ENCODE measurements at places on chromosomes 16 and 17.

- DNase-seq: no peak
Observed at GRCh38 chr17:57354673-57355072, 98.3 kb downstream of the MSI2 start.

GRCh38 chr17:58755577-58756245 lies at the start of gene PPM1E:
TSS of gene PPM1E (plus strand) at chr17:58755854.
- peak; percentile 54 for DNase-seq

DNA sequence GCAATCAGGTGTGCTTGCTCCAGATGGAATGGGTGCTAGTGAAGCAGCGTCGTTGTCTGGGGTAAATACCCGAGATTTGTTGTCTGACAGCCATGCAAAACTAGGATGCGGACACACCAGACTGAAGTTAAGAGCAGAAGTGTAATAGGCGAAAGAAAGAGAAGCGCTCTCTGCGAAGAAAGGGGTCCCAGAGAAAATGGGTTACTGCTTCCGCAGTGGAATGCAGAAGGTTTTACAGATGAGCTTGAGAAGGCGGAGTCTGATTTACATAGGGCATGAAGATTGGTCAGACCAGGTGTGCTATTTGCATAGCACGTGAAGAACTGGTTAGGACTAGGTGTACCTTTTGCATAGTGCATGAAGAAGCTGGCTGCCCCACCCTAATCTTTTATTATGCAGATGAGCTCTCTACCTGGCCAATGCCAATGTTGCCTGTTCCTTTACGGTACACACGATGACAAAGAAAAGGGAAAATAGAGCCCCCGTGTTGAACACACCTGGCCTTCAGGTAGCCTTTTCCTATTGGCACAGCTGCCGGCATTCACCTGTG lies 32.0 kb upstream of the SNN start:
- DNase-seq: no peak

DNA sequence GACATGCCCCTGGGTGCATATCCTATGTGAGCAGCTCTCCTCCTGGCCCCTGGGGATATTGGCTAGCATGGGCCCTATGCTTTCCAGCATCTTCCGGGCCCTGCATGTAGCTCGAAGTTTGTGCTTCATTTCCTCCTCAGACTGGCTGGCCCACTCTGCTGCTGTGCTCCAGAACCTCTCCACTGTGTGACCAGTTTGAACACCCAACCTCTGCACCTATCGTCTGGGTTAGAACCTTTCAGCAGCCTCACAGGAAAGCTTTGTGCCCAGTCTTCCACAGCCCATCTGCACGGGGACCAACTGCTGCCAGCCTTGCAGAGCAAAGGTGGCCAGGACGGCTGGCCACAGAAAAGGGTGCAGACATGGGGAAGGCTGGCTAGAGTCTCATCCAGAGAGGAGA lies 10.2 kb upstream of the CLEC18B start:
- no peak for DNase-seq

GRCh38 chr16:59591480-59591879 lies 857.4 kb upstream of the GOT2 start:
- no peak for DNase-seq

DNA sequence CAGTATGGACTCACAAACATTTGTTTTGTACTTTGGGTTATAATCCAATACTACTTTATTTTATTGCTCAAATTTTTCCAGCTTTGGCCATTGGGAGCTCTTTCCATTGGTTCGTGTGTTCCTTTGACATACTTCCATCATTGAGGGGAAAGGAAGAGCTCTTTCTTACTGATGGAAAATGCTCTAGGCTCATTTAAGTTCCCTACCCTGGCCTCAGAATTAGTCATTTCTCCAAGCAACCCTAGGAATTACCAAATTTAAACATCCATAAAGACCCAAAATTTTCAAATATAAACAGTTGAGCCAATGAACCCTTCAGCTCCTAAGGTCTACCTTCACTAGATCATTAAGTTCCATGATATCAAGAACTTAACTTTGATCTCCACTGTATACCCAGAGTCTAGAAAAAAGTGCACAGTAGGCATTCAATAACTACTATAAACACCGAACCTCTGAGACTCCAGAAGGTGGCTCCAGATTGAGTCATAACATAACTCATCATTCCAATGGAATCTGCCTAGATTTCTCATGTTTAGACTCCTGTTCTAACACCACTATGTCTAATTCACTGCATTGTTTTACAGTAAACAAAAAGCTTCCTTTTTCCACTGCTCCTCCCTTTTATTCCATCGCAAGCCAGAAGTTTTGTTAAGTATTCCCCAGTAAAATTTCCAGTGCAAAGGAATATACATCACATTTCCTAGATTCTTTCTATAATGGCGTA lies 39.0 kb downstream of the SMURF2 start:
- no peak for DNase-seq

DNA sequence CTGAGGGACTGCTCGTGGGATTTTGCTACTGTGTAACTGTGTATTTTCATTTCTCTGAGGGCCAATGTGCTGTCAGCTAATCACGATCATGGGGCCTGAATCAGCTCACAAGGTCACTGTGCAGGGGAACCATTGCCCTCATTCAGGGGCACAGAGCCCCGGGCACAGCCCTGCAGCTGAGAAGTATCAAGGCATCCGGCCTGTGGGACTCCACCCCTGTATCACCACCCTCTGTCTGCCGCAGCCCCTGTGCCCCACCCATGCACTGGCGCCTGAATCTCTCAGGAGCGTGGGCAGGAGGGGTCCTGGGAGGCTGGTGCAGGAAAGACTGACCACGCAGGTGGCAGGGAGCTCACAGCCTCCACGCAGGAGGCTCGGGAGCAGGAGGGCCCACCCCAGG lies 43.4 kb upstream of the RASD1 start:
- DNase-seq: no peak

- DNase-seq: no peak
Observed at GRCh38 chr17:20068445-20068844, 59.3 kb downstream of the SPECC1 start.

- no peak for DNase-seq
Observed at GRCh38 chr17:9998060-9998459, 93.0 kb upstream of the RCVRN start.

GRCh38 chr16:85465328-85466303 lies 147.5 kb upstream of the GSE1 start:
- DNase-seq: no peak

DNA sequence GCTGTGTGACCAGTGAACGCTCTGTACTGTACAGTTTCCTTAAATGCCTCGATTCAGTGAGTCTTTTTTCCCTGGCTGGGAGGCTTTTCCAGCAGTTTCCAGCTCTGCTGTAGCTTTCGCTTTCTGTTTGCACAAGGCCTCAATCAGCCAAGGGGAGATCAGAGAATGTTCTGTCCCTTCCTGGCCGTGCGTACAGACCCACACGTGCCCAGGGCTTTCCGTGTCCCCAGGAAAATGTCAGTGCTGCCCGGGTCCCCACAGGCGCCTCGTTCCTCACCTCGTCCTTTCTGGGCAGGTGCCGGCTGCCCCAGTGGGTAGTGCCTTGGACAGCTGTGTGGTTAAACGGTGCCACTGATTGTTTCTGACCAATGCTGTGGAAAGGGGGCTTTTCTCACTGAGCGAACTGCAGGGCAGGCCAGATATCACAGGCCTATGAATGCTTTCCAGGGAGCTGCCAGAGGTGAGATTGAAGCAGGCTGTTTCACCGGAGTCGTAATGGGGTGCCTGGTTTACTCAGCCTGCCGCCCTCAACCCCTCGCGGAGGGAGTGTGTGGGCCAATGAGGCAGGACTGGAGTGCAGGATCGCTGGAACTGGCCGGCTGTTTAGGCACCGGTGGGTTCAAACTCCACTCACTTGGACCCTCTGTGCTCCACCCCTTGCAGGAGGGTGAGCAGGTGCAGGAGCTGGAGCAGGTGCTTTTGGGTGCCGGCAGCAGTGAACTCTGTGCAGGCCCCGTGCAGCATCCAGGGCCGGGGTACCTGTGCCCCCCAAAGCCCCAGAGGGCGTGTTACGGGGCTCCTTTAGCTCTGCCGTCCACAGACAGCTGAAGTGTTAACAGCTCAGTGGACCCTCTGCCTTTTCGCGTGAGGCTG lies 44.4 kb downstream of the ZNF778 start:
- no peak for DNase-seq

DNA sequence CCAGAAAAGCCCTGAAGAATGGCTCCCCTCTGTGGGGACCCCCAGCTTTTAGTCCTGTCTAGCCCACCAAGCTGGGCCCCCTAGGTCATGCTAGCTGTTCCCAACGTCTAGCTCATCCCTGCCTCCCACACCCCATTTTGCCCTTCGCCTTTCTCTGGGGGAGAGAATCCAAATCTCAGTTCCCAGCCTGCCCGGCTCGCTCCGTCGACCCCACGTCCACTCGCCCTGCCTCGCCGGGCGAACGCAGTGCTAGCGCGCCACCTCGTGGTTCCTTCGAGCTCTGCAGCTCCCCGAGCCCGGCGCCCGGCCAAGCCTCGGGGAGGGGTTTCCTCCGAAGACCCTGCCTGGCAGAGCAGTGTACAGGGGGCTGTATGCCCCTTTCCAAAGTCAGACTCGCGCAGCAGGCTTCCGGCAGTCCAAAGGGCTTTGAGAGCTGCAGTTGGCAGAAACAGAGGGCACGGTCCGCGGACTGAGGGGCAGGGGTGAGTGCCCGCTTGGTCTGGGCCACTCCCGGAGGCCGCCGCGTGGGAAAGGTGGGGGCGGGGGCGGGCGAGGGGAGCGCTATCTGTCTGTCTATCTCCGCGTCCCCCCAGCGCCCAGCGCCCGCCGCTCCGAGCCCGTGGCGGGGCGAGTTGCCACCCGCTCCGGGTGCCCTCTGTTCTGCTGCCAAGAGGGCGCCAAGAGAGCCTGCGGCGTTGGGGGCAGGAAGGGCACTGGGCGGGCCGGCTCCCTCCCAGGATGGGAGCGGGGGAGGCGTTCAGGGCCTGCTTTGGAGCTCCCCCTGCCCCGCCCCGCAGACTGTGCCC lies 1.7 kb upstream of the DLX3 start:
- no peak for DNase-seq
